ENCODE measurements at places on chromosomes 13 and 19.

DNA sequence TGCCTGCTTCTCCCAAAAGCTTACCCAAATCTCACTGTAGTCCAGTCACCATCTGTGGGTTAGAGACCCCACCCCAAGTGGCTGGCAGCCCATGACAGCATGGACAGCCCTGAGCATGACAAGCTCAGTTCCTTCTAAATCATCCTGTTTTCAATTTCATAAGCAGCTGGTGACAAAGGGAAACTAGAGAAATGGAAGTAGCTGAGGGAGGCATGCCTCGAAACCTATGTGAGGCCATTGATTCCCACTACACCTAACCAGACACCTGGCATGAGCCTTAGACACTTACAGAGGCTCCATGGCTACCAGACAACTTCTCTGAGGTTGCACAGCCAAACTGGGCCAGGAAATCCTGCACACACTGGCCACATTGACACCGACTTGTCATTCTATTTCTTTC lies 56.2 kb downstream of the ABCC4 start:
- DNase-seq, result no peak

GRCh38 chr13:60111691-60112090 lies 52.0 kb downstream of the DIAPH3 start:
- DNase-seq, result no peak

- DNase-seq, result no peak
These were observed 265.6 kb downstream of the DCLK1 start for GRCh38 chr13:35865341-35866240.

- no peak for DNase-seq
These were observed 2.8 kb upstream of the PSPN start for GRCh38 chr19:6378486-6378885.

DNA sequence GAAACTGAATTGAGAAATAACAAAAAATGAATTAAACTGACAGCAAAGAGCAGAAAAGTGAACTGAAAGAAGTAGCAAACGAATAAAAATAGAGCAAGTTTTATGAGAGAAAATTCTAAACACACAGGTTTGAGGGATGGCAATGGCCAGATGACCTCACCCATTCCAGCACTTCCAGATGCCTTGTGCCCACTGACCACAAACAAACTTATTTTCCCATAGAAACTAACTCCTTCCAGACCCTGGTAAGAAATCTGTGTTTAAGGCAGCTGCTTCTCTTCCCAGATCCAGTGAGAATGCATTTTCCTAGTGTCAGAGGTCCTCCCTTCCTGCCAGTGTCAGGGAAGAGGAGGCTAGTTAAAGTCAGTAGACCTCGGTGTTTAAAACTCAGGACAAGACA lies 51.7 kb downstream of the RXFP2 start:
- DNase-seq, result no peak

- DNase-seq, result no peak
These were observed 1248.8 kb upstream of the SLC10A2 start for GRCh38 chr13:104314926-104315535.

- no peak for DNase-seq
These were observed 201.6 kb downstream of the MTUS2 start for GRCh38 chr13:29021717-29022116.

DNA sequence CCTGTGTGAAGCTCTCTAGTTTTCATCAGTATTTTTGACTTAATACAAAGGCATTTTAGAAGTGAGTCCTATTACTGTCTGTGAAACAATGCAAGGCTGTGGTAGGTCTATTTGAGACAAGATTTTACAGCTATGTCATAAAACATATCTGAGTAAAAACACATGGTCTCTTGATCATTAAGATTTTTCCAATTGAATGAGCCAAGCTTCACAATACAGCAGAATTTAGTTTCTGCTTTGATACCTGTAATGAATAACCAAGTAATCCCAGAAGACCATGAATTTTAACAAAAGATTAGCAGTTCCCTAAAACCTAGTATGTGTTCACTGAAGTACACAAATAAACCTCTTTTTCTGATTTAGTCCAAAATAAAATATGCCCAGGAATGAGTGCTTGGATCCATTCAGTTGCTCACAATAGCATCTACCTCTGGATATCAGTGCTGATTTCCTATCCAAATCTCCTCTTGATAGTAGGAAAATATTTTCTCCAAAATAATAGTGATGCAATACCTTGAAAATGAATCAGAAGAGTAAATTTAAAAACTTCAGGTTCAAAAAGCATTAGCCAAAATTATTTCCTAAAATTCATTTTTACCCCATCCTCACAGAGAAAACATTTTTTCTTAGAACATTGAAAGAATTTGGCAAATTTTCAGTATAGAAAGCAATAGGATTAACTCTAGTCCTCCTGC lies 533.5 kb upstream of the SGCG start:
- DNase-seq, result no peak

GRCh38 chr13:98983182-98983581 lies 5.3 kb upstream of the DOCK9 start:
- no peak for DNase-seq
